Activated naive CD8-positive, alpha-beta T cell treated with anti-CD3 and anti-CD28 coated beads, Interleukin-2, amount 10 ng/mL, durations not matched to agents 7 days and 5 days (primary cell): ENCODE measurements at places on chromosomes 13 and 19.
A peak's percentile ranks its signal among the peaks of the same experiment; 100 is the strongest.

DNA sequence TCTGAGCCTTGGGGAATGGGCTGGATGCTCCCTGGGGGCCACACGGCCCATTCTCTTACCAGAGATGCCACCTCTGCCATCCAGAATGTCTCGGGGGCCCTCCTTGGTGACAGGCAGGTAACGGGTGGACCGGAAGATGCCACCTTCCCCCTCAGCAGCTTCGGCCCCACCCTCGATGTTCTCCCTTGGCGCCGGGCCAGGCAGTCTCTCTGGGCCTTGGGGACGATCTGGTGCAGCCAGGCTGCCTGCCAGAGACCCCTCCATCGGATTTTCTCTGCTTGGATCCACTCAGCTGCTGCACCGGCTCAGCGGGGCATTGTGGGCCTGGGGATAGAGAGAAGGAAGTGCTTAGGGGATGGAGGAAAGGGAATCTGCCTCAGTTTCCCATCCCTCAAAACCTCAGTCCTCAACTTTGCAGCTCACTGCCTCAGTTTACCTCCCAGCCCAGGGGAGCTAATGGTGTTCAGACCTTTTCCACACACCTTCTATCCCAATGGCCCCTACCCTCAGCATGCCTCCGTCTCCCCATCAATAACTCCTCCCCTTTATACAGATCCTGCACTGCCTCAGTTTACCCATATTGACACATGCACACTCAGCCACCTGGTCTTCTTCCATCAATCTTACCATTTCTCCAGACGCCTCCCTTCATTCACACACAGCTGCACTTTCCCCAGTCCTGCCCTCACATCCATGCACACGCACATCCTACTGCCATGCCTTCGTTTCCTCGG is 1.5 kb downstream of the WIZ start:
- no peak for DNase-seq

GRCh38 chr13:47794963-47795362 is 206.1 kb downstream of the SUCLA2 start:
- no peak for DNase-seq

GRCh38 chr19:24040621-24041020 is 46.4 kb upstream of the ZNF254 start:
- no peak for DNase-seq

DNA sequence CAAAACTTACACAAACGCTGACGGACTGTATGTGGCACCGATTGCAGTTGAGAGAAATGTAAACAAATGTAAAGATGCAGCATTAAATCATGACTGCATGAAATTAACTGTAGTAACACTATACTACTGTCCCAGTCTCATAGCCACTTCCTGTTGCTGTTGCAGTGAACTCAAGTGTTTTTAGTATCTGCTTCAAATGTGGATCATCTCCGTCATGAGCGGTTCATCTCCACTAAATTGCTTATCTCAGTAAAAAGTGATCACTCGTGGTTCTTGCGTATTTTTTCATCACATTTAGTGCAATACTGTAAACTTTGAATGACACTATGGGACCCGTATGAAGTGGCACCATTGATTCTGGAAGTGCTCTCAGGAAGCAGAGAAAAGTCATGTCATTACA is 60.3 kb upstream of the RNF113B start:
- DNase-seq, result no peak

DNA sequence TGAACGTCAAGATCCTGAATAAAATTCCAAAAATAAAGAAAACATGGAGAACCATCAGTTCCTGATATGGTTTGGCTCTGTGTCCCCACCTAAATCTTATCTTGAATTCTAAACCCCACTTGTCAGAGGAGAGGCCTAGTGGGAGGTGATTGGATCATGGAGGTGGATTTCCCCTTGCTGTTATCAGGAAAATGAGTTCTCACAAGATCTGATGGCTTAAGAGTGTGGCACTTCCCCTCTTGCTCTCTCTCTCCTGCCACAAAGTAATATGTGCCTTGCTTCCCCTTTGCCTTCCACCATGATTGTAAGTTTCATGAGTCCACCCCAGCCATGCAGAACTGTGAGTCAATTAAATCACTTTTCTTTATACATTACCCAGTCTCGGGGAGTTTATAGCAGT is 827.4 kb downstream of the GPC5 start:
- no peak for DNase-seq

- no peak for DNase-seq
Measured at GRCh38 chr13:51339952-51340732, 651 bp downstream of the SERPINE3 start.

GRCh38 chr13:63167699-63168337 is 1752.2 kb upstream of the PCDH20 start:
- no peak for DNase-seq

GRCh38 chr19:40803857-40804782 is 5.1 kb downstream of the EGLN2 start:
- peak; percentile 69 for DNase-seq

- DNase-seq, result no peak
Measured at GRCh38 chr13:82947683-82948082, 934.6 kb downstream of the SLITRK1 start.

DNA sequence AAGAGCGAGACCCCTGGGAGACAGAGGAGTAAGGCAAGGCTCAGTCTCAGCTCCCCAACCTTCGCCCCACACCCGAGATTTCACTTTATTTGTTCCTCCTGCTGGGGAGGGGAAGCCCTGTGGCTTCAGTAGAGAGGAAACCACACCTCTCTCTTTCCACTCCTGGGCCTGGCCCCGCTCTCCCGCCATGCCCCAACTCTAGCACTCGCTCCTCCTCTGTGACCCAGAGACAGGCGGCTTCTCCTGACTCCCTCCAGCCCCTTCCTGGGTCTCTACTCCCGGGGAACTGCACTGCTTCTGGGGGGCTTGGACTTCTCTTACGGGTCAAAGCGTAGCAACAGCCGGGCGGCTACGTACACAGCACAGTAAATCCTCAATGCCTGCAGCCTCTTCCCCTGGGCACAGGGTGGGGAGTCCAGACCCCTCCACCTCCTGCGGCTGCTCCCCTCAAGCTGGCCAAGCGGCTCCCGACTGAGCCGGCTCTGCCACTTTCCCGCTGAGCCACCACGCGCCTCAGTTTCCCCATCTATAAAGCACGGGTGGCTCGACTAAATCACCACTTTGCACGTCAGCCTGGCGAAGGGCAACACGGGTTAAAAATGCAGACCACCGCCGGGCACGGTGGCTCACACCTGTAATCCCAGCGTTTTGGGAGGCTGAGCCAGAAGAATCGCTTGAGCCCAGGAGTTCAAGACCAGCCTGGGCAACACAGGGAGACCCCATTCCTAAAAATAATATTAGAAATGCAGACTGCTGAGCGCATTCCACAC is 1.4 kb downstream of the RNF126 start:
- DNase-seq, result peak; percentile 72

DNA sequence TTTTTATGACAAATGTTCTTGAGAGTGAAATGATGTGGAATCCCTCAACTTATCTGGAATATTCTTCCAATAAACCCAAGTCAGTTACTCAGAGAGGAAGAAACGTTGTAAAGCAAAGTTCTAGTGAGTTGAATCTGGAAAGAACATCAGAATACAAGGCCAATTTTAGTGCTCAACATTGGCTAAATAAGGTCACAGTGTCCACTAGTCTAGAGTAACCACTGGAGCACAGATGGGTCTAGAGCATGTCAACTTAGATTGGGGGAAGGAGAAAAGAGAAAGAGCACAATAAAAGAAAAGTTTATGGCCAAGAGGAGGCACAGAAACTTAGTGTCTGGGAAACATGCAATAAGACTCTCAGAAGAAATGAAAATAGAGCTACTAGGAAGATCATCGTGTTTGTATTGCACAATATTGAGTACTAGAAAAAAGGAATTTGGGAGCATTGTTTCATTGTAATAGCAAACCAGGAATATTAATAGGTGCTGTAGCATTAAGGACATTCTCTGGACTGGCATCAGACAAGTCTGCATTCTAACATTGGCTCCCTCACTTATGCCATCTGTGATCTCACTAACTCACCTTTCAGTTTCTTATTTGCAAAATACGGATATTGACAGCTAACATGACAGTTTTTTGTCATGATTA is 1318.5 kb downstream of the PCDH9 start:
- DNase-seq, result no peak

DNA sequence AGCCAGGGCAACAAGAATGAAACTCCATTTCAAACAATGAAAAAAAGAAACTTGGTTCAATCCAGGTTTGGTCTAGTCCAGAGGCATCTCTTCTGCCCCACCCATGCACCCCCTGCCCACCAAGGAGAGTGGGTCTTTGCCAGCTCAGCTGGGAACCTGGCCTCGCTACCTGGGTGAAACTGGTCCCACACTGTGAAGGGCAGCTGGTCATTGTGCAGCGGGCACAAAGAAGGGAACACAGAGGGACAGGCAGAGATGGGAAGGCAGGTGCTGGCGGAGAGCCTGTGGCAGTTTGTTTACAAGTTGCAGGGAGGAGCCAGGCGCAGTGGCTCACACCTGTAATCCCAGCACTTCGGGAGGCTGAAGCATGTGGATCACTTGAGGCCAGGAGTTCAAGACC is 50.2 kb downstream of the CPAMD8 start:
- DNase-seq, result no peak

- DNase-seq, result no peak
Measured at GRCh38 chr13:29704648-29705047, 109.2 kb upstream of the SLC7A1 start.

DNA sequence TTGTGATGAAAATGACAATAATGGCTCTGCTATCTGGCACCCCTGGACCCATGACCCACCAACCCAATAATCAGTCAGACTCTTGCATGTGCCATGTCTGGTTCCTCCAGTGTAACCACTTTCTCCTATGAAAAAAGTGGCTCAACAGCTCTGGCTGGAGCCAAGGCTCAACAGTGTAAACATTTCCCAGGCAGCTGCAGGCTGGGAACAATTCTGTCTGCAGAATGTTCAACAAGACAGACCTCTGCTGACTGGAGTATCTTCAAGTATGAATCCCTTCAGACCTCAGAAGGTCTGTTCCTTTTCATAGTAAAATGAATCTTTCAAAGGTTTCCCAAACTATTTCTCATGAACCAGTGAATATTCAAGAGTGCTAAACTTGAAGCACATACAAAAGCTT is 410.1 kb upstream of the HTR2A start:
- DNase-seq, result no peak

DNA sequence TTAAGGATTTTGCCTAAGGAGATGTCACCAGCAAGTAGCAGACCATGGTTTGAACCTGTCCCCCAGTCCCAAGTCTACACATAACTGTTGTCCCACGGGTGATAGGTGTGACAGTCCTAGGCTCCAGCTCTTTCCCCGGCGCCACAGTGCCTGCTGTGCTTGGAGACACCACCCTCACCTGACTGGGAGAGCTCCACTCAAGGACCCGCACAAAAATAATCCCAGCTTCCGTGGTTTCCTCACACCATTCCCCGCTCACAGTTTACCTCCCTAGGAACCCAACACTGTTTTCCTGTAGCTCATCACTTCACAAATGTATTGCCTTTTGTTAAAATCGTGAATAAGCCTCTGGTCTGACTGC is 19.8 kb upstream of the RASA3 start:
- no peak for DNase-seq

DNA sequence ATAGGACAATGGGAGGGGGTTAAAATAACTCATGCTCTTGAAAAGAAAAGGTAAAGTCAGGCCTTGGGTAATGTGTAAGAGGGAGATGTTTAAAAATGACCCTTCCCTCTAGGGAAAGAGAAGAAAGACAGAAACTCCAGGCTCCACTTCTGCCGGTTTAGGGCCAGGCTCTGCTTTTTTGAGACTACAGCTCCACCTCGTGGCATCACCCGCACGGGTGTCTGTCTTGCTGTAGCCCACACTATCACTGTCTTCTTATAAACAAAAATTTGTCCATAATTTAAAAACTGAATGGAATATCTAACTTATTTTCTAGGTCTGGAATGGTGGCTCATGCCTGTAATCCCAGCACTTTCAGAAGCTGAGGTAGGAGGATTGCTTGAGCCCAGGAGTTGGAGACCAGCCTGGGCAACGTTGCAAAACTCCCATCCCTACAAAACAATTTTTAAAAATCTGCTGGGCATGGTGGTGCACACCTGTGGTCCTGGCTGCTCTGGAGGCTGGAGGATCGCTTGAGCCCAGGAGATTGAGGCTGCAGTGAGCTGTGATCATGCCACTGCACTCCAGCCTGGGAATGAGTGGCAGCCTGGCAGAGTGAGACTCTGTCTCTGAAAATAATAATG is 65.1 kb upstream of the GTF3A start:
- DNase-seq, result peak; percentile 64

- DNase-seq, result peak; percentile 76
Measured at GRCh38 chr19:35268536-35269437, at the start of gene USF2. TSS of gene USF2 (plus strand) at chr19:35268962. CDS start at chr19:35269102, 140 bp downstream.

- DNase-seq, result no peak
Measured at GRCh38 chr19:18842166-18842565, 10.4 kb downstream of the UPF1 start.

DNA sequence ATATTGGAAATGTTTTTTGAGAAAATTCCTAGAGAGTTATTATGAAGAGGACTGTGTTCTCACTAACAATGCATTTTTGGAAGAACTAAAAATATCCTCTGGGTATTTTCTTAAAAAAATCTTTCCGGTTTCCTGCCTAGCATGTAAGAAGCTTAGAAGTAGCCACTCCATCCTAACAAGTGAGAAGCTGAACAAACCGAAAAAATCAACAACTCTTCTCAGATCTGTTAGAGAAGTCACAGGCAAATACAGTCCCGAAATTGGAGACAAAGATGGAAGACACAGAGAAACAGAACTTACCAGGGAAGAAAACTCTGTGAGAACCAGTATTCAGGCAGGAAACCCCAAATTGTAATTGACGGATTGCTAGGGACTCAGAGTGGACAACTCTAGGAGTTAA is 173.0 kb downstream of the KLF12 start:
- DNase-seq, result no peak

- DNase-seq, result no peak
Measured at GRCh38 chr19:14371301-14371821, 9.9 kb upstream of the ADGRE5 start.

DNA sequence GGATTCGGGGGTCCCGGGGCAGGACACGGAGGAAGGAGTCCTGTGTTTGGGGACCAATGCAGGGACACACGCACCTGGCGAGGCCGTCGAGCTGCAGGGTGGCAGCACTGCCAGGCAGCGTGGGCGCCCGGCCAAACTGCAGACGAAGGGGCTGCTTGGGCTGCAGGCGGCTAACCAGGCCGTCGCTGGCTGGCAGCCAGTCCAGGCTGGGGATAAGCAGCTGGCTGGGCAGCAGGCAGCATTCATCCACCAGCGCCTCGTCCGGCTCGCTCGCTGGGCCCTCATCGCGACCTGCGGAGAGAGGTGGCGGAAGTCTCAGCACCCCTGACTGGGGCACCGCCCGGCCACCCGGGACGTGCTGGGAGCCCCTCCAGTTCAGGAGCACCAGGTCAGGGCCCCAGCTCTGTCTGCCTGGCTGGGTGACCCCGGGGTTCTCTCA is 11.5 kb downstream of the CFD start:
- DNase-seq, result no peak

GRCh38 chr13:81089371-81090157 is 748.6 kb upstream of the SPRY2 start:
- DNase-seq, result no peak

DNA sequence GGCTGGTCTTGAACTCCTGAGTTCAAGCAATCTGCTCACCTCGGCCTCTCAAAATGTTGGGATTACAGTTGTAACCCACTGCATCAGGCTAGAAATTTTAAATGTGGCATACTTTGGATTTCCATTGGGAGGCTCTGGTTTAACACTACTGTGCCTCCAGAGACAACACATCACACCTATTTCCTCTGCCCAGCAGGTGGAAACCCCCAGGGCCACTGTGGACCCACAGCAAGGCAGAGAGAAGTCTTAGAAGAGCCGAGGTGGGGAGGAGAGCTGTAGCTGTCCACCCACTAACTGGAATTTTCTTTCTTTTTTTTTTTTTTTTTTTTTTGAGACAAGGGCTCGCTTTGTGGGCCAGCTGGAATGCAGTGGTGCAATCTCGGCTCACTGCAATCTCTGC is 39.4 kb downstream of the IER2 start:
- DNase-seq, result no peak

GRCh38 chr13:37495046-37495445 is 103.5 kb downstream of the POSTN start:
- no peak for DNase-seq
